ENCODE measurements at places on chromosomes 2 and 18. TPM values are rescaled to one million over a fixed set of nuclear protein-coding genes. Genes with fewer than 3 reads are reported as not detected.

CSRNP3 gene
- total RNA-seq, result 23.0 TPM

LIMS4 gene
- total RNA-seq, result 0.47 TPM

SERPINB4 gene
- total RNA-seq, result not detected

GRCh38 chr2:172345956-172346555, 81.3 kb upstream of the ITGA6 start:
- H3K27ac ChIP-seq, result no peak overlapping the region
- no peak for DNase-seq
- no peak overlapping the region for H3K4me3 ChIP-seq
- no peaks in the 10 kb centered on the region for H3K27me3 ChIP-seq
- H3K36me3 ChIP-seq, result peaks cover 8% of the 10 kb centered on the region

DNA sequence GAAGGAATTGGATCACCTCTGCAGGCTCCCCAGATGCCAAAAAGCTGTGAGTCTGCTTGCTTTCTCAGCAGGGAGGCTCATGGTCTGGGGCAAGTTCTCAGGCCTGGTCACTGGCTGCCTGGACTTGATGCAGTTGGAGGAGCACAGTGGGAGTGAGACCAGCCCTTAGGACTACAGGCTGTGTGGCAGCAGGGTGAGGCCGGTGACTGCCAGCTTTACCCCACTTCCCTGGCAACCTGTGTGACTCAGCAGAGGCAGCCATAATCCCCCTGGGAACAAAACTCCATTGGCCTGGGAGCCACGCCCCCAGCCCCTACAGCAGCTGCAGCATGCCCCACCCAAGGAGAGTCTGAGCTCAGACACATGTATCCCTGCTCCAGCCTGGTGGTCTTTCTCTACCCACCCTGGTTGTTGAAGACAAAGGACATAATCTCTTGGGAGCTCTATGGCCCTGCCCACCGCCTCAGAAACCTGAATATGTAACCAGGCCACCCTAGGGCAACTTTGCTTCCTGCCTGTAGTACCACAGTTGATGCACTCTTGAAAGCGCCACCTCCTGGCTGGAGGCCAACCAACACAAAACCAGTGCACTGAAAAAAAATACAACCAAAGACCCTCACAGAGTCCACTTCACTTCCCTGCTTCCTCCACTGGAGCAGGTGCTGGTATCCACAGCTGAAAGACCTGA, 106.8 kb upstream of the SPATS2L start:
- no peaks in the 10 kb centered on the region for H3K36me3 ChIP-seq
- H3K27ac ChIP-seq, result no peak overlapping the region
- no peak overlapping the region for H3K4me3 ChIP-seq
- DNase-seq, result peak; percentile 38
- H3K4me1 ChIP-seq, result peaks cover 4% of the 10 kb centered on the region

DNA sequence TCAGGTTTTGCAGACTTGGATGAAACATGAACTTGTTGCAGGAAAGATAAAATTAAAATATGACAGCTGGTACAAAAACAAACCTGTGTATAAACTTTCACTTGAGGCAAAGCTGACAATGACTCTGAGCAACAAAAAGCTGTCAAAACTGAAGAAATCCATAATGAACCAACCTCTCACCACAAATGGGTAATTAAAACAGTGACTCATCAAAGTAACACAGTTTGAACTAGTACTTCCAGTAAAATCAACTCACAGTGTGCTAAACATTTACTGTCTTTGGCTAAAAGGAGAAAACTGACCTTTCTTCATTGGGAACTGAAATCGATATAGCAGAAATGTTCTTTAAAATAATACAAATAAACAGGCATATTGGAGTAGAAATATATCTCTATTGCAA, 209.7 kb downstream of the WDPCP start:
- no peaks in the 10 kb centered on the region for H3K36me3 ChIP-seq
- H3K27ac ChIP-seq, result no peak overlapping the region
- H3K27me3 ChIP-seq, result no peaks in the 10 kb centered on the region

DNA sequence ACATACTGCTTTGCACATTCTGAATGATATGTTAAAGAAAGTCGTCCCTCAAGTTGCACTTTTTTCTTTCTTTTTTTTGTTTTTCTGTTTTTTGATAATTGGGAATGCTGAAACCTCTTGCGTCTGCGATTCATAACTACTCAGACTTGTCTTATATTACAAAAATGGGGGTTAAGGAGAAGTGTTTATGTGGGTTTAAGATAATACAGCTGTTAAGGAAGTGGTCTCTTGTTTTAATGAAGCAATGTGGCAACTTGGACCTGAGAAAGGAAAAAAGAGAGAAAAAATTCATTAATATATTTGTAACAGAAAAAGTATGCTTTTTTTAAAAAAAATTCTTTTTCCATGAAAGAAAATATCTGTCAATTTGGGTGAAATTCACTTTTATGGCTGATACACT, 268.5 kb upstream of the CCDC68 start:
- no peaks in the 10 kb centered on the region for H3K36me3 ChIP-seq
- peaks cover 2% of the 10 kb centered on the region for H3K27me3 ChIP-seq
- H3K4me1 ChIP-seq, result peaks cover 6% of the 10 kb centered on the region
- peak overlapping the region; percentile 41 for H3K27ac ChIP-seq
- H3K4me3 ChIP-seq, result no peak overlapping the region

DNA sequence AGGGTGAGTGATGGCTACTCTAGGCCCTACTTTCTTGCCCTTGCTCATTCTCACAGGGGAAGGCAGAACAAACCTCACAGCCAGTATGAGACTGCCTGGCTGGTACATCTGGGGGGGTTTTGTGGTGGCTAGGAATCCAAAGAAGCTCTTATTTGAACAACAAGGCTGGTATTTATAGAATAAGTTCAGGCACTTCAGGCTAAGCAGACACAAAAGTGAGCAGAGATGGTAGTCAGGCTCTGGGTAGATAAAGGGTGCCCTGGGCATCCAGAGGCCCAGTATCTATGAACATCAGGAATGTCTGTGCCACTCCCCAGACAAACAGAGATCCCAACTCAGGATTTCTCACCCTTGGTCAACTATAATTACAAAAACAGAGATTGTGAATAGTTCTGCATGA, 57.2 kb upstream of the RTN4 start:
- H3K4me3 ChIP-seq, result no peak overlapping the region
- H3K27ac ChIP-seq, result peak overlapping the region; percentile 86
- peaks cover 7% of the 10 kb centered on the region for H3K27me3 ChIP-seq
- no peak for DNase-seq

TOGARAM2 gene
- not detected for total RNA-seq

- peaks cover 3% of the 10 kb centered on the region for H3K4me1 ChIP-seq
- DNase-seq, result no peak
- peaks cover 2% of the 10 kb centered on the region for H3K27me3 ChIP-seq
- H3K36me3 ChIP-seq, result no peaks in the 10 kb centered on the region
- H3K4me3 ChIP-seq, result no peak overlapping the region
Observed at GRCh38 chr2:172953970-172954852, 121.4 kb upstream of the MAP3K20 start.

GRCh38 chr2:136443661-136444060, 321.7 kb upstream of the THSD7B start:
- H3K4me3 ChIP-seq, result no peak overlapping the region
- H3K27ac ChIP-seq, result no peak overlapping the region
- peaks cover 10% of the 10 kb centered on the region for H3K4me1 ChIP-seq

GRCh38 chr2:224077773-224078507, 38.9 kb upstream of the SERPINE2 start:
- H3K27ac ChIP-seq, result no peak overlapping the region
- no peak overlapping the region for H3K4me3 ChIP-seq
- peaks cover 4% of the 10 kb centered on the region for H3K4me1 ChIP-seq
- no peak for DNase-seq

GALNT3 gene
- 1.3 TPM for total RNA-seq

- no peaks in the 10 kb centered on the region for H3K36me3 ChIP-seq
- no peak overlapping the region for H3K27ac ChIP-seq
- H3K4me3 ChIP-seq, result no peak overlapping the region
- peaks cover 9% of the 10 kb centered on the region for H3K4me1 ChIP-seq
- no peak for DNase-seq
Observed at GRCh38 chr2:197170208-197170607, 140.4 kb downstream of the ANKRD44 start.

HOXD1 gene
- total RNA-seq, result not detected

MALL gene
- 0.49 TPM for total RNA-seq

DNA sequence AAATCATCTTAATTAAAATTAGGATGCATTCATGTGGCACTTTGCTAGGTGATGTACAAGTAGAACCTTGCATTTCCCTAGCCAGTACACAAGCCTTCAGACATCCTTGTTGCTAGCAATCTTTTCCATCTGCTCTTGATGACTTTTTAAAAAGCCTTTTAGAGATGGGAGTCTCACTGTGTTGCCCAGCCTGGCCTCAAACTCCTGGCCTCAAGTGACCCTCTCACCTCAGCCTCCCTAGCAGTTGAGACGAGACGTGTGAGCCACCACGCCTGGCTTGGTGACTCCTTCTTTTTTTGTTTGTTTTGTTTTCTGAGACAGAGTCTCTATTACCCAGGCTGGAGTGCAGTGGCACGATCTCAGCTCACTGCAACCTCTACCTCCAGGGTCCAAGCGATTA, 1.7 kb upstream of the CCDC88A start:
- peaks cover 28% of the 10 kb centered on the region for H3K4me1 ChIP-seq
- peaks cover 18% of the 10 kb centered on the region for H3K27me3 ChIP-seq
- DNase-seq, result no peak
- H3K36me3 ChIP-seq, result no peaks in the 10 kb centered on the region

RIT2 gene
- total RNA-seq, result not detected

DNA sequence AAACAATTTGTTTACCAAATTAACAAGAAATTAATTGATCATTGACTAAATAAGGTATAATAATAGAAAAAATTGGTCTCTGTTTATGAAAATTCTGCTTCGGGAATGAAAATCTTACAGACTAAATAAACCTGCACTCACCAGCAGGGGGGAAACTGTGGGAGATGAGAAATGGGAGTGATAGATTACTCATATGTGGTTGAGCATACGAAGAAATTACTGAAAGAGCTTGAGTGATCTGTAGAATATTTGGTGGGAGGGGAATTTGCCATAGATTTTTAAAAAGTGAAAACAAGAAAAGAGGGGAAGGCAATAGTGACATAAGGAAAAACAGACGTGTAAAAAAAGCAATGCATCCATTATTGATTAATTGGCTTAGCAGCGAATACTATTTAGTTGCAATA, 2.2 kb downstream of the HMSD start:
- H3K27ac ChIP-seq, result no peak overlapping the region
- no peaks in the 10 kb centered on the region for H3K27me3 ChIP-seq
- H3K4me1 ChIP-seq, result no peaks in the 10 kb centered on the region
- DNase-seq, result no peak
- H3K36me3 ChIP-seq, result no peaks in the 10 kb centered on the region

CCDC74B gene
- 0.29 TPM for total RNA-seq

ACOXL gene
- 1.4 TPM for total RNA-seq

STAT4 gene
- 0.74 TPM for total RNA-seq

- no peak for DNase-seq
- H3K36me3 ChIP-seq, result no peaks in the 10 kb centered on the region
- H3K4me1 ChIP-seq, result peaks cover 20% of the 10 kb centered on the region
Observed at GRCh38 chr18:56083523-56084287, 495.7 kb upstream of the TCF4 start.

DNA sequence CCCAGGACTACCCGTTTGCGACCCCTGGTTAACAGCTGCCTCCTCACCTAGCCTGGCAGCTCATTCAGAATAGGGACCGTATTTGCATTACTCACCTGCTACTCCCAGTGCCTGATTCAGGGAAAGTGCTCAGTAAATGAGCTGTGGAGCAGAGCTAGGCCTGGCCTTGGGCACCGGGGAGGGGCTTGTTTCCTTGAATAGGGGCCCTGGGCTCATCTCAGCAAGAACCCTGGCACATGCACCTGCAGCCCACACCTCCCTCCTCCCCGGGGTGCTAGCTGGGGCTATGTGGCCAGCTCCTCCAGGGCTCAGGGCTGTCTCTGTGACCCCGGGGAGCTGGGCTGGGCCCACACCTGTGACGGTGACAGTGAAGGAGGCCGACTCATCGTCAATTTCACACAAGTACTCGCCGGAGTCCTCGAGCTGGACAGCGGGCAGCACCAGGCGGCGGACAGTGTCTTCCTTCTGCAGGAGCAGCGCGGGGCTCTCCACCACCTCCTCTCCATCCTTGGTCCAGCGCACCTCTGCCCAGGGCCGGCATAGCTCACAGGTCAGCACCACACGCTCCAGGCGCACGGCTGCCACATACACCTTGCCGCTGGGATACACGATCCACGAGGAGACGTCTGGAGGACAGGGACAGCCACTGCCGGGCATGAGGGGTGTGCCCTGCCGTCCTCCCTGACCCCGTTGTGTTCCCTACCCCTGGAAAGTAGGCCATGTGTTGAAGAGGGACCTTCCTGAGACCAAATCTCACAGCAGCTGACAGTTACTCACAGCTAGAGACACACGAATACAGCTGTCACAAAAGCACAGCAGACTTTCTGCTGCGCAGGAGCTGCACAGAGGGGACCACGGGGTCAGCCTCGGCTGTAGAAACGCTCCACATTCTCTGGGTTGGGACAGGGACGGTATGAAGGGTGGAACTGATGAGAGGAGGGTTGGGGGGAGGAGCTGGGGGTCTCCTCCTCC, 9.0 kb downstream of the OBSL1 start:
- DNase-seq, result no peak
- H3K27ac ChIP-seq, result no peak overlapping the region
- H3K27me3 ChIP-seq, result peaks cover 10% of the 10 kb centered on the region
- peaks cover 26% of the 10 kb centered on the region for H3K4me1 ChIP-seq
- peak overlapping the region; percentile 38 for H3K4me3 ChIP-seq

DNA sequence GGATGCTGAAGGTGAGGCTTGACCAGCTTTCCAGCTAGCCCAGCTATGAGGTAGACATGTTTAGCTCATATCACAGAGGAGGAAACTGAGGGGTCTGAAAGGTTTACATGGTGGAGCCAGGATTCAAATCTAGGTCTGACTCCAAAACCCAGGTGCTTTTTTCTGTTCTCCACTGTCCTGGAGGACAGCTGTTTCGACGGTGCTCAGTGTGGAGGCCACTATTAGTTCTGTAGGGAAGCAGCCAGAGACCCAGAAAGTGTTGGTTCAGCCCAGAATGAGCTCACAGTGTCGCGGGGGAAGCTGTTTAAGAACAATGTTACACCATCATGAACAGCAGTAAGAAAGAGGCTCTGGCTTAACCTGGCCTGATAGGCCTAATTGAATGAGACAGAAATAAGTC, 11.1 kb downstream of the PROC start:
- peaks cover 6% of the 10 kb centered on the region for H3K27me3 ChIP-seq
- DNase-seq, result no peak
- no peak overlapping the region for H3K4me3 ChIP-seq
- no peaks in the 10 kb centered on the region for H3K4me1 ChIP-seq
- H3K27ac ChIP-seq, result no peak overlapping the region

- H3K4me3 ChIP-seq, result no peak overlapping the region
- no peaks in the 10 kb centered on the region for H3K36me3 ChIP-seq
- H3K4me1 ChIP-seq, result no peaks in the 10 kb centered on the region
- no peak overlapping the region for H3K27ac ChIP-seq
- no peak for DNase-seq
Observed at GRCh38 chr2:150759106-150759505, 271.6 kb upstream of the RND3 start.

C1QL2 gene
- not detected for total RNA-seq

ATRAID gene
- total RNA-seq, result 58.8 TPM

IL37 gene
- total RNA-seq, result not detected

GRCh38 chr2:140892911-140893637, 1237.7 kb downstream of the LRP1B start:
- no peaks in the 10 kb centered on the region for H3K4me1 ChIP-seq
- no peak overlapping the region for H3K27ac ChIP-seq
- no peak for DNase-seq
- no peak overlapping the region for H3K4me3 ChIP-seq
- H3K27me3 ChIP-seq, result no peaks in the 10 kb centered on the region

- no peaks in the 10 kb centered on the region for H3K36me3 ChIP-seq
- H3K4me3 ChIP-seq, result no peak overlapping the region
- peaks cover 41% of the 10 kb centered on the region for H3K4me1 ChIP-seq
- no peak for DNase-seq
Observed at GRCh38 chr2:70469435-70469834, 84.2 kb downstream of the TGFA start.

GRCh38 chr2:199624958-199625357, 167.2 kb upstream of the SATB2 start:
- no peak overlapping the region for H3K27ac ChIP-seq
- H3K4me1 ChIP-seq, result no peaks in the 10 kb centered on the region
- no peak overlapping the region for H3K4me3 ChIP-seq
- no peak for DNase-seq
- no peaks in the 10 kb centered on the region for H3K27me3 ChIP-seq
